ENCODE measurements at places on chromosomes 7 and 10. TPM values are rescaled to one million over a fixed set of nuclear protein-coding genes. Genes with fewer than 3 reads are reported as not detected.
A peak's percentile ranks its signal among the peaks of the same experiment; 100 is the strongest.

DNA sequence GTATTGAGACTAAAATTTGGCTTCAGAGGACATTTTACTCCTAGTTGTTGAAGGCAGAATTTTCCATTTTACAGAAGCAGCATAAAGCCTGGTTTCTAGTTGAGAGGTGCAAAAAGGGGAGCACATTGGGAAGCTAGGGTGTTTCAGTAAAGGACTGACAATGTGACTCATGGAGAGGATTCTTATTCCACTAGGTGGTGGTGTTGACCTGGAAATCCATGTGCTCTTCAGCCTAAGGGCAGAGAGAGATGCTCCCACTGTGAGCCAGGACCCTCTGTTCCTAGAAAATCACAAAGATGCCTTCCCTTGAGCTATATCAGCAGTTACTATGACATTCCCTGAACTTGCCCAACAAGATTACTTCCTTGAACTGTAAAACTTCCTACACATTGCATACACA lies 687.8 kb downstream of the IPMK start:
- peak; percentile 24 for DNase-seq

DNA sequence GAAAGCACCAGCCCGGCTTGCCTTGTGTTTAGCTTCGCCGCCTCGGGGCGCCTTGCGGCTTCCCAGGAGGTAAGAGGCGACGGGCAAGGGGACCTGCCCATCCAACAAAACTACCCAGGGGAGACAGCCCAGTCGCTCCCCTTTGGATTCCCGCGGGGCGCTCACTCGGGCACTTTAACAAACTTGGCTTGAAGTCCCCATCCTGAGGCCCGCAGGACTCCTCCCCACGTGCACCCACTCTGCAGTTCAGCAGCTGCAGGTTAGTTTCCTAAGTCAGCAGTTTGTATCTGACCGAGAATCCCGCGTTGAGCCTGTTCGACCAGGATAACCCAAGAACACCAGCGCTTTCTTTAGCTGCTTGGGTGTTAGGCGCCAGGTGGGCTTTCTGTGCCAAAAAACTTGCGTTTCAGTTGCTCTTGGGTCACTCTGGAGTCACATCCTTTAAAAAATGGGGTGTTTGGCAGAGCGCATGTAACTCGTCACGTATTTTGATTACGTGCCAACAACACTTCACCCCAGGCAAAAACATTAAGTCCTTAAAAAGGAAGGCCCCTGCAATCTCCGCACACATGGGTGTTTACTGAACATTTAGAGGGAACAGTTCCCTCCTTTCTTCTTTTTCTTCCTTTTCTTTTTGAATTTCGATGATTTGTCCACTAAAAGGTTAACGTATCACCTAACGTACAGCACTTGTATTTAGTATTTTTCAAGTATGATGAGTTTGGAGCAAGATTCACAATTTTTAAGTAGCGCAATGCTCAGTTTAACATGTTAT lies 876 bp downstream of the DNAH11 start:
- peak; percentile 67 for DNase-seq

Gene CFAP70
- total RNA-seq = not detected

DNA sequence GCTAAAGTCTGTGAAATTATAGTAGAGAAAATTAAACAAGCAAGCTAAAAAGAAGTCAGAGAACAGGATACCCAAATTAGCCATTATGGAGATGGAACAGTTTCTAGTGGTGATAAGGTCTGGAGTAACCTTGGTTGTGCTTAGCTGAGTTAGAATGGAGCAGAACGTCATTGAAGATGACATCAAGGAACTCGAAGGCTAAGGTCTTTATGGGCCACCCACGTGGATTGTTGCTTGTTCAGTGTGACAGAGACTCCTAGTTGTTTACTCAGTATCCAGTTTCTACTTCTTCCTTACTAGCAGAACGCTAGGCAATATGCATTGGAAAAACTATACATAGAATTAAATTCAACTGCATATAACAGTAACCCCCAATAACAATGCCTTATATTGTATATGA lies 39.7 kb downstream of the AHCYL2 start:
- DNase-seq = no peak

- DNase-seq = no peak
Measured at GRCh38 chr7:6340241-6340640, 67.8 kb upstream of the CYTH3 start.

Gene TMEM120A
- total RNA-seq = 19.6 TPM

DNA sequence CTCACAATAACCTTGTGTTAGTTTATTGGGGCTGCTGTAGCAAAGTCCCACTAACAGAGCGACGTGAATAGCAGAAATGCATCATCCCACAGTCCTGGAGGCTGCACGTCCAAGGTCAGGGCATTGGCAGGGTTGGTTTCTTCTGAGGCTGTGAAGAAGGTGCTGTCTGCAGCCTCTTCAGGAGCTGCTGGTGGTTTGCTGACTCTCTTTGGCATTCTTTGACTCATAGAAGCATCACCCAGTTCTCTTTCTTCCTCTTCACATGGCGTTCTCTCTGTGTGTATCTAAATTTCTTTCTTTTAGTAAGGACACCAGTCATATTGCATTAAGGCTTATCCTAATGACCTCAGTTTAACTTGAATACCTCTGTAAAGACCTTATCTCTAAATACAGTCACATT lies 428.4 kb upstream of the KLF6 start:
- no peak for DNase-seq

Gene CTAGE15
- total RNA-seq = 0.27 TPM

DNA sequence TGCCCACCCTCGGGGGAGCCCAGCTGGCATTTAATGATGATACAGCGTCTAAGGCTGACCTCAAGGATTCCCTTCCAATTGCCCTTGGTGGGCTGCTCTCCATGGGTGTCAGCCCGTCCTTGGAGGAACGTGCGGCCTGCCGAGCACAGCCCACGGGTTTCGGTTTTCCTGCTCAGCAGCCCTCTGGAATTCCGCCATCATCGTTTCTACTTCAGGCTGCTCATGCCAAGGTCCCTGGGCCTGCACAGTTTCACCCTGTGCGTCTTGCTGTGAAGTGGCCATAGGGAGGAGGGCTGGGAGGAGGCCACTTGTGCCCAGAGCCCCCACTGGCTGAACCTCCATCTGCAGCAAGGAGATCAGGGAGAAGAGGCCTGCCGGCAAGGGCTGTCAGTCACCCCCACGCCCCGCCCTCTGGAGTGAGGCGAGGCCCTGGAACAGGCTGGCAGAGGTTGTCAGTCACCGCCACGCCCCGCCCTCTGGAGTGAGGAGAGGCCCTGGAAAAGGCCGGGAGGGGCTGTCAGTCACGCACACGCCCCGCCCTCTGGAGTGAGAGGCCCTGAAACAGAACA lies 82.8 kb downstream of the CHST15 start:
- DNase-seq = no peak

DNA sequence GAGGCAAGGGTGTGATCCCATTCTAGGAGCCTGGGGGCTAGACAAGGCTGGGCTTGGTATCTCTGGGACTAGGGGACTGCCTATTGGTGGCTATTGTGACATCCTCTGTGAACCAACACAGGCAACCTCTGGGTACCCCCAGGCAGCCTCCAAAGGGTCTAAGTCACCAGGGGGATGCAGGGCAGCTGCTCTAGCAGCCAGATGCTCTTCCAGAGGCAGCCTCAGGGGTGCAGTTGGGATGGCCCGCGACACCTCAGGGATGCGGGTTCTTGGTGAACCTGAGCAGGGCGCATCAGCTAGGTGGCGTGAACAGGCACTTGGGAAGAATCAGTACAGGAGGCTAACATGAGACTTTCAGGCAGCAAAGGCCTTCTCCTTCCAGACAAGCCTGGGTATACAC lies 1.6 kb upstream of the TMEM120A start:
- DNase-seq = no peak
